Testis (tissue), 5 donors: ENCODE measurements at places on chromosomes 6 and 20. TPM values are rescaled to one million over a fixed set of nuclear protein-coding genes. Genes with fewer than 3 reads are reported as not detected.

DNA sequence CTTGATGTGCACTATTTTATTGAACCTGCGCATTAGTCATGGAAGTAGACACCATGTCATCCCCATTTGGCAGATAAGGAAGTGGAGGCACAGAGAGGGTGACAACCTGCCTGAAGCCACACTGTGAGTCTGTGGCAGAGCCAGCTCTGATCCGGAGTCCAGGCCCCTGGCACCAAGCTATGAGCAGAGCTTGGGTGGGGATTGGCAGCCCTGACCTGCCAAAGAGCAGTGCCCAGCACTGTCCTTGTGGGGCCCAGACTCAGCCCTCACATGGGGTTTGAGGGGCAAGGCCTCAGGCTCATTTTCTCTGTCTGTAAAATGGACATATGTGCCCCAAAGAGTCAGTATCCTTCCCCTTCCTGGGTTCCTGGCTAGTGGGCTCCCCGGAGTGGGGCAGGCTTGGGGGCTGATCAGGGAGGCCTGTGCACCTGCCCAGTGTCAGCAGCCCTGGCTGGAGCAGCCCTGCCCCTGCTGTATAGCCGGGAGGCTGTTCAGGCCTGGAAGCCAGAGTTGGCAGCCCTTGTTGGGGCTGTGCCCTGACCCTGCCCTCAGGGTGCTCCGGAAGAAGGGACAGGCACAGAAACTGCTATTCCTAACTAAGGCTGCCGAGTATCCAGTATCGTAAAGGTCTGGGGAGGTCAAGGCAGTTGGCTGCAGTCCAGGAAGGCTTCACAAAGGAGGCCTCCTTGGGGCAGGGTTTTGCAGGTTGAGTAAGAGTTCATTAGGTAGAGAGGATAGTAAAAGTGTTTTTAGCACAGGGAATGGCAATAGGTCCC lies 38.7 kb downstream of the TGM2 start:
- H3K36me3 ChIP-seq: no peaks in the 10 kb centered on the region
- H3K4me1 ChIP-seq: peaks cover 21% of the 10 kb centered on the region
- no peak for DNase-seq

DNA sequence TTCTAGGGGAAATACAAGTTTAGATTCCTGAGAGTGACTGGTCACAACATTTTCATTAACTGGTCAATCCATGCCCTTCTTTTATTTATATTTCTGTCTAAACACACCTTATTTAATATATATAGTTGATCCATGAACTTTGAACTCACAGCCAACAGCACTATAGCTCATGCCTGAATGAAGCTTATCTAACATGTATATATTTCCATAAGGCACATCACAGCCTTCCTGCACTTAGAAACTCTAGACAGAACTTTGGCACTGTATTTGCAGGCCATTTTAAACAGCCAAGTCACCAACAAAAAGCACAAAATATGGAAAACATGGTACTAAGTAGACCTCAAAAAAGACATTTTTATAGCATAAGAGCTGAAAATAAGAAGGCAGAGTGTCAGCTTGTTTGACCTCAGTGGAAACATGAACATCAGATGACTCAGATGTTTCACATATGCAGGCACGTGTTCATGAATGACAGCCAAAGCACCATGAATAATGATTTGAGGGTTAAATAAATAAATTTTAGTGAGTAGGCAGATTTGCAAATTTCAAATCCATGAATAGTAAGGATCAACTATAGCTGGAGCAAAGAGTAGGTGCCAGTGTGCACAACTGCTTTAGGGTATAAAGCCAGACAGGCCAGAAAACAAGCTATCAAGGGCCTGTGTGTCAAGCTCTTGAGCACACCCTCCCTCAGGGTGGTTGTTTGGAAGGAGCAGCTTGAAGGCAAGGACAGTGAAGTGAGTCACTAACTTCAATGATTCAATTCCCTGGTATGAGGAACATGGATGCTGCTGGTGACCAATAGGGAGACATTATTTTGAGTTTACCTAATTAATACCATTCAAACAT lies 88.9 kb upstream of the NT5E start:
- H3K27me3 ChIP-seq: no peaks in the 10 kb centered on the region
- no peak overlapping the region for H3K4me3 ChIP-seq
- H3K36me3 ChIP-seq: no peaks in the 10 kb centered on the region
- H3K4me1 ChIP-seq: no peaks in the 10 kb centered on the region
- H3K27ac ChIP-seq: no peak overlapping the region

- H3K4me1 ChIP-seq: no peaks in the 10 kb centered on the region
- H3K4me3 ChIP-seq: no peak overlapping the region
- no peak overlapping the region for H3K27ac ChIP-seq
- H3K36me3 ChIP-seq: no peaks in the 10 kb centered on the region
Measured at GRCh38 chr20:14113416-14113815, 118.1 kb downstream of the MACROD2 start.

DNA sequence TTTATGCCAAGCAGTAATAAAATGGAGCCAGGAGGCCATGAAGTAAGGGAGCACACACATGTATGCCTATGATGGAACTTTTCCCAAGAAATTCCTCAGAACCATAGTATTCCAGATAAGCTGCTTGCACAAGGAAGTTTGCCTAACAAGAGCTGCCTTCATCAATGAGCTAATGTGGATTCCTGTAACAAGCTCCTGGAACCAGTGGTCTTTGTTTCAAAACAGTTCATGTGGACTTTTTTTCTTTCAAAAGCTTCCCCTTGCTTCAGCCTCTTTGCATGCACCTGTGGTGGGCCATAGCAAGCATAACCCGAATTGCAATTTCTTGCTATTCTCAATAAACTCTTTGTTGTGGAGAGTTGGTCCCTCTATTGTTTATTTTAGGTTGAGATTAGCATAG lies 359.6 kb downstream of the UTRN start:
- no peaks in the 10 kb centered on the region for H3K4me1 ChIP-seq
- H3K4me3 ChIP-seq: no peak overlapping the region
- DNase-seq: no peak
- H3K27ac ChIP-seq: no peak overlapping the region
- no peaks in the 10 kb centered on the region for H3K27me3 ChIP-seq

Gene SNAP91
- 37.5 TPM for polyA plus RNA-seq
